Stimulated activated CD4-positive, alpha-beta T cell treated with anti-CD3 and anti-CD28 coated beads, Interleukin-2, amount 100 ng/mL, for 48 hours (primary cell): ENCODE measurements at places on chromosomes 7 and 10.

GRCh38 chr10:119355930-119356329 is 148.6 kb downstream of the GRK5 start:
- no peak for DNase-seq

DNA sequence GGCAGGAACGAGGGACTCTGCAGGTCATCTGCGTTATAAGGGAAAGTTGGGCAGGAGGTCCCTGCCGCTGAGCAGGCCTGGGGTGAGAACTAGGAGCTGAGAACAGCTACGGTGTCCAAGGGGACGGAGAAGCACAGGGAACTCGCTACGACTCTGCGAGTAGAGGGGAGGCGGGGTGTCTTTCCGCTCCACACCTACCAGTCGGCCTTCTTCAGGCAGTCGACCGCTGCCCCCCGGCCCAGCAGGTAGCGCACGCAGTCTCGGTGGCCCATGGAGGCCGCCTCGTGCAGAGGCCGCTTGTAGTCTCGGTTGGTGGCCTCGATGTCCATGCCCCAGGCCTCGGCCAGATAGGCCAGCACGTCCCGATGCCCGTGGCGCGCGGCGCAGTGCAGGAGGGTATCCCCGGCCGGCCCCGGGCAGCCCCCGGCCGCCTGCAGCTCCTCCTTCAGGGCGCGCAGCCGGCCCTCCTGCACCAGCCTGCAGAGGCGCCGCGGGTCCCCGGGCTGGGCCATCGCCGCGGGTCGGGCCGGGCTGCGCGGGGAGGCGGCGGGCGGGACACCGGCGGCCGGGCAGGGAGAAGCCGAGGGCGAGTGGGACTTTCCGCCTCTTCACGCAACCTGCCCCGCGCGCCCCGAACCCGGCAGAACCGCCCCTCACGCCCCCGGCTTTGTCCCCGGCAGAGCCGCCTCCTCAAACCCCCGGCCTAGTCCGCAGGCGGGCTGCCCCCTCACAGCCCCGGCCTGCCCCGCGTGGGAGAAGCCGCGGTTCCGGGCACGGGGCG is 660 bp downstream of the ANKRD16 start:
- peak; percentile 18 for DNase-seq

DNA sequence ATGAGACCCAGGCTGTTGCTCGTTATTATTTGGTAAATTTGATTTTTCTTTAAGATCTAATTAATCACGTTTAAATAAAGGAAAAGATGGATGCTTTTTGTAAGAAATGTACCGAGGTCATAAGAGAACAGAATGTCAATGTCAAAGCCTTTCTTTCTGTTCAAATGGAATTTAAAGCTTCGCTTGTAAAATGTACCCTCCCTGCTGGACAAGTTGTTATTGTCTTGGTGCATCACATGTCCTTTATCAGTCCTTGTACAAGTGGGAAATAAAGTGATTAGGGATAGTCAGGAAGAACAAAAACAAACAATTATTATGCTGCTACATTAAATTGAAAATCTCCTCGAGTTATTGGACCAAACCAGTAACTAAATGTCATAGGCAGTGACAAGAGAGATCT is 363.2 kb downstream of the PHTF2 start:
- no peak for DNase-seq

DNA sequence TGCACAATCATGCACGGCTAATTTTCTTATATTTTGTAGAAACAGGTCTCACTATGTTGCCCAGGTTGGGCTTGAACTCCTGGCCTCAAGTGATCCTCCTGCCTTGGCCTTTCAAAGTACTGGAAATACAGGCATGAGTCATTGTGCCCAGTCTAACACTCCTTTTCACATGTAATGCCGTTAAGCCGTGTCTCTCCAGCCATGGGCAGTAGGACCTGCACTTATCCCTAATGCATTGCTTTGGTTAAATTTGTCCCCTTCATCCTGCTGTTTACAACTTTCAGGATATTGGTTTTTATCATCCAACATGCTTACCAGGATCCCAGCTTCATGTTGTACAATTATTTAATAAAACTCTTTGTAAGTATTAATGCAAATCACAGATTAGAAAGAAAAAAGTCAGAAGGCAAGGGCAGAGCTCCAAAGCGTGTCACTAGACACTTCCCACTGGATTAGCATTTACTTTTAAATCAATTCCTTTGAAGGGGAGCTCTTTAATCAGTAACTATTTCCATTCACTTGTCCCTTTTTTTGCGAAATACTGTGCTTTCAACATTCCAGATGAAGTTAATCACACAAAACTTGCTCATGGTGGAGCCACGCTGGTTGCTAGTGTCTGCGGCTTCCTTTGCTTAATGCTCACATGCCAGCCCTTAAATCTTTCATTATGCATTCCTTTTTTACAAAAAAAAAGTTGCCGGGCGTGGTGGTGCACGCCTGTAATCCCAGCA is 256.0 kb upstream of the AUTS2 start:
- DNase-seq, result no peak

DNA sequence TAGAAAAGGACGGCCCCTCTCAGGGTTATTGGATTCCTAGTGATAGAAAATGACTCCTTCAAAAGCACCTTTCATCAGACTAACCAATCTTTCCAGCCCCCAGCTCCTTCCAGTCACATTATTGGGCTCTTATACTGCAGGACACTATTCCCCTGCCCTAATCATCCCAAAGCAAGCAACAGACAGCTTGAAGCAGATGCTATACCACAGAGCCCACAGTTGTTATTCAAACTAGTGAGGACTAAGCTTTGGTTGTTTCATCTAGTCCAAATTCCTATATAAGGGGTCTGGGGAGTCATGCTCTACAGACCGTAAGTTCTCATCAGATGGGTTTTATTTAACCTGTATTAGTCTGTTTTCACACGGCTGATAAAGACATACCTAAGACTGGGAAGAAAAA is 24.5 kb downstream of the ZC3HAV1L start:
- DNase-seq, result no peak

DNA sequence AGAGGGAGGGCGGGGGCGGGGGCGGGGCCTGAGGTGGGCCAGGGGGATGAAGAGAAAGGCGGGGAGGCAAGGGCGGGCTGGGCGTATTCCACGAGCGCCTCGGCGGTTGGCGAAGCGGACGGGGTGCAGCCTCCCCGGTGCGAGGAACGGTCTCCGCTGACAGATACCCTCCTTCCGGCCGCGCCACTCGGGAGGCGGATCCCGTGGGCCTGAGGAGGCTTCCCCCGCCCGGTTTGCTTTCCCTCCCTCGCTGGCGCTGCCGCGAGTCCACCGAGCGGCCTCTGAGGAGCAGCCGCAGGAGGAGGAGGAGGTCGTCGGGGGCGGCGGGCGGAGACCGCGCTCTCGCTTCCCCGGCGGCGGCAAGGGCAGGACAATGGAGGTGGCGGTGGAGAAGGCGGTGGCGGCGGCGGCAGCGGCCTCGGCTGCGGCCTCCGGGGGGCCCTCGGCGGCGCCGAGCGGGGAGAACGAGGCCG is at the start of gene TRIM24:
TRIM24 (plus strand) TSS at position 84 of the 473 bp plus-strand sequence; CDS start at position 374, 290 bp downstream.
- DNase-seq, result no peak

DNA sequence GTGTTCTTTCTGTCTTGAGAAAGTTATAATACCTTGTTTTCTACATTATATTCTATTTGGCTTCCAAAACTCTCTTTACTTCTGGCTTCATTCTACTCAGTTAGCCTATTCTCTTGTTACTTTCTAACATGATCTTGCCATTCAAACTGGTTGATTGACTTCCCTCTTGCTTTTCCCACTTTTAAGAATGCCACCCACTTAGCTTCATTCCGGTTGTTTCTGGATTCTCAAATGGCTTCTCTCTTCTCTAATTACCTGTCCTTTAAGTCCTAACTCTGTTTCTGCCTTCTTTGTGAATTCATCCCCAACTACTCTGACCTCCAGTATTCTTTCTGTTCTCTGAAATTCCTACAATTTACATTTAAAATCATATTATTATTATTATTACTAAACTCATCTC is 52.0 kb downstream of the ANKIB1 start:
- no peak for DNase-seq

GRCh38 chr10:75679536-75679935 is 248.1 kb downstream of the LRMDA start:
- no peak for DNase-seq

DNA sequence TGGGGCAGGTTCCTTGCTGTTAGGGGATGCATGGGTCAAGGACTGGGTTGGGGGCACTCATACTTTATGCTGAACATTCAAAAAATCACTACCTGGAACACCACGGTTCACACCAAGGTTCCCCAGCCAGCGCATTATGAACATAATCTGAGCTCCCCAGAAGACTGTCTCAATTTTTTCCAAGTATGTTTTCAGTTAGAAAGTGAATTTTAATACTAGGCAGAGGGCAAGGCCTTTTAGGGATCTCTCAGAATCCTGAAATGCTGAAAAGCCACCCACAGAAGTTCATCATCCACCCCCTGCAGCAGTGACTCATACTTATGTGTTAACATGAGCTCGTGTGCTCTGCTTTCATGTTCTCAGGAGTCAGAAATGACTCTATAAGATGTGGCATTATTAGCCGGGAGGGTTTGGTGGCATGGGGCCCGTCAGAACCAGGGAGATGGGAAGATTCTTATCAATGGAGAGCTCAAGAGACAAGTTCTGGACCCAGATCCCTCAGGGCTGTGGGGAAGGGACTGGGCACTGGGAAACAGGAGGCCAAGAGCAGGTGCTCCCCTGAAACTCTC is 185.2 kb upstream of the ITGB1 start:
- DNase-seq, result peak; percentile 33

DNA sequence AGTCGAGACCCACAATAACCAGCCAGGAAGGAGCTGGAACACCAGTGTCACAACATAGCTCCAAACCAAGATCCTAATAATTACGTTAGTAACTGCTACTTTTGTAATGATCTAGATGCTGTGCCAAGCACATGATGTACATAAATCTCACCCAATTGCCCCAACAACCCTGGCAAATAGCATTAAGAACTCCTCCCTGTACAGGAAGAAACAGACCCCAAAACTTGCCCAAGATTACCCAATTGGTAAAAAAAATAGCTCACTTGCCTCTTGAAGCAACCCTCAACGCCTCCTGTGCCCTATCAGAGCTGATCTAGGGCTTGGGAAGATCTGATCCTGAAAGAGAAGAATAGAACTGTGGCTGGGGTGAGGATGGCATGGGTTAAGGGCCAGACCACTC is 628.7 kb upstream of the AUTS2 start:
- no peak for DNase-seq

- DNase-seq, result no peak
Measured at GRCh38 chr7:159114096-159114495, 30.6 kb downstream of the VIPR2 start.

DNA sequence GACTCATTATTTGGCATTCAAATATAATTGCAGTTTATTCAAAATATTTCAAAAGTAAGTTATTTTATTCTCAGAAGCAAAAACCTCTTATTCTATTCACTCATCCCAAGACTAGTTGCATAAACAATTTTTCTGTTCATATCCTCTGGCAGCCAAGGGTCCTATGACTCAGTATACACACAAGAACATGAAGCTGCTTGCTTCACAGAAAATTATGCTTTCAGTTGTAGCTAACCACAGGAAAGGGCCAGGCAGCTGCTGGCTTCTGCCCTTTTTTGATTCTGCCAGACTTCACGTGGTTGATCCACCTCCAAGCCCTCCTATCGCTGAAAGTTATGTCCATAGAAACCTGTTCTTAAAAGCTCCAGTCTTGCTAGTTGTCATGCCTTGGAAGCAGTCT is 108.8 kb downstream of the ABCA13 start:
- DNase-seq, result no peak

- DNase-seq, result no peak
Measured at GRCh38 chr10:132422903-132423825, 26.2 kb downstream of the PWWP2B start.

DNA sequence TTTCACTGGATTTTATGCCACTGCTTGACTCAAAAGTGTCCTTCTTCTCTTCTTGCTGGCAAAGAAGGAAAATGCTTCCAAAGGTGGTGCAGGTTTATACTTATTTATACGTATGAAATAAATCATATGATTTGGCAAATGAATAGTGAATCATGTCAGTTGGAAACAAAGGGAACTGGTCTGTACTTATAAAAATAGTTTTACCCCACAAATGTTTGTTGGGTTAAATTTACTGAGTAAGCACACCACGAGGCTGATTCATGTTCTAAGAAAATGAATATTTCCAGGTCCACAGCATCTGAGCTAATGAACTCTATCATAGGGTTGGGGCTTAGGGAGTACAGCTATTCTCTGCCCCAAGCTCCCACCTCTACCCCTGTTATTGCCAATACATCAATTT is 232.2 kb downstream of the TRIL start:
- no peak for DNase-seq

GRCh38 chr10:113857210-113857609 is 2.7 kb downstream of the NHLRC2 start:
- no peak for DNase-seq

GRCh38 chr7:74057987-74058386 is 25.6 kb upstream of the LIMK1 start:
- no peak for DNase-seq

- DNase-seq, result no peak
Measured at GRCh38 chr10:30190577-30191552, 131.5 kb upstream of the JCAD start.

GRCh38 chr10:103451091-103451813 is 918 bp downstream of the CALHM2 start:
- peak; percentile 37 for DNase-seq

DNA sequence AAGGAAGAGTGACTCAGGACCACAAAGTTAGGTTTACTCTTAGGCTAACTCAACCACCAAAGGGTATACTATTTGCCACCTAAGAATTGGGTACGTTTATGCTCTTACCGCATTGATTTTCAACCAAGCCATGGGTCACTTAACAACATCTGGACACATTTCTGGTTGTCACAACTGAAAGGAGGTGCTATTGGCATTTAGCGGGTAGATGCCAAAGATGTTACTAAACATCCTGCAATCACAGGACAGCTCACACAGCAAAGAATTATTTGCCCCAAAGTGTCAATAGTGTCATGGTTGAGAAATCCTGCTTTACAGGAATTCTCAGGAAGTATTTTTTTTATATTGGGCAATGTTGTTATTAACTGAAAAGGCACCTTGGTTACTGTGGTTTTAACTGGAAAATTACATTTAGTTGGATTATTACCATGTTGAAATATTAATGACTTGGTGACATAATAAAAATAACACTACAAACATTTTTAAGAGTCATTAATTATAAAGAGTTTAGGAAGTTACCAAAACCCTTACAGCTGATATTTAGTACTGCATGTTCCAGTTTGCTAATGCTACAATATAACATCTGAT is 185.0 kb upstream of the TMEM196 start:
- DNase-seq, result no peak

DNA sequence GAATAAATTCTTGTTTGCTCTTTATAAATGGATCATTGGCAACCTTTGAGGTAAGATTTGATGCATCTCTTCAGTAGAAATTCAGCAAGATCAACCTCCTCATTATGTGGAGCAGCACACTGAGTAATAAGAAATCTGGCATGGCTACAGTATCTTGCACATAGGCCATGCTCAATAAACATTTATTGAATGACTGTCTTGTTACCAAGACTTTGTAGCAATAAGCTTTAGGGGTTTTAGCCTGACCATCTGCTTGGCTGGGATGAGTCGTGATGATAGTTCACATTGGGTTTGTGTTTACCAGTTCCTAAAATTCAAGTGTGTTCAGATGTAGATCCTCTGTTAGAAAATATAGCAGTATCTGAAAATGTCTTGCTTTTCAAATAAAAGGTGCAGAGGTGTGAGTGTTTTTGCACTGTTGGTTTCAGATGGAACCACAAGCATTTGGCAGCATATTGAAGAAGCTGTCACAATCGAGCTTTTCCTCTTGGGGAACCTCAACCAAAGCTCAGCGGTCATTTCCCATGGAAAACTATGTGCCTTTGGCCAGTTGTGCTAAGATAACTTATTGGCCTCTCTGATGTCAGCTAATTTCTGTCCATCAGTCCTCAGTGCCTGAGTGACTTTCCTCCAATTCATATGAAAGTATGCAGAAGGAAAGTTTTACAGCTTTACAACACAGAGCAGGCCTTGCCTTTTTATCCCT is 442.6 kb downstream of the GFRA1 start:
- DNase-seq, result no peak

- no peak for DNase-seq
Measured at GRCh38 chr7:102326157-102326889, 29.9 kb downstream of the SPDYE6 start.
